Naive thymus-derived CD8-positive, alpha-beta T cell (primary cell): ENCODE measurements at places on chromosomes 1 and 21. TPM values are rescaled to one million over a fixed set of nuclear protein-coding genes. Genes with fewer than 3 reads are reported as not detected.

Gene CYP4Z1
- not detected for polyA plus RNA-seq

- DNase-seq, result no peak
- H3K4me3 ChIP-seq, result no peak overlapping the region
- H3K4me1 ChIP-seq, result peaks cover 27% of the 10 kb centered on the region
- no peaks in the 10 kb centered on the region for H3K27me3 ChIP-seq
Observed at GRCh38 chr1:12591267-12591938, 26.6 kb downstream of the DHRS3 start.

- H3K4me1 ChIP-seq, result peaks cover 2% of the 10 kb centered on the region
- H3K27me3 ChIP-seq, result peaks cover 12% of the 10 kb centered on the region
- no peaks in the 10 kb centered on the region for H3K36me3 ChIP-seq
- no peak overlapping the region for H3K27ac ChIP-seq
Observed at GRCh38 chr1:41485605-41486004, 1.1 kb upstream of the EDN2 start.

- H3K27ac ChIP-seq, result no peak overlapping the region
- H3K27me3 ChIP-seq, result no peaks in the 10 kb centered on the region
- no peaks in the 10 kb centered on the region for H3K4me1 ChIP-seq
- no peaks in the 10 kb centered on the region for H3K36me3 ChIP-seq
- H3K4me3 ChIP-seq, result no peak overlapping the region
Observed at GRCh38 chr1:184810735-184811343, 56.2 kb upstream of the EDEM3 start.

GRCh38 chr1:62068416-62068843, 126.2 kb upstream of the L1TD1 start:
- H3K4me1 ChIP-seq, result no peaks in the 10 kb centered on the region
- DNase-seq, result no peak
- no peak overlapping the region for H3K27ac ChIP-seq
- H3K4me3 ChIP-seq, result no peak overlapping the region
- H3K36me3 ChIP-seq, result peaks cover 33% of the 10 kb centered on the region

Gene RER1
- 146 TPM for polyA plus RNA-seq

Gene LIPI
- polyA plus RNA-seq, result not detected

- no peak for DNase-seq
- peaks cover 8% of the 10 kb centered on the region for H3K27me3 ChIP-seq
- no peak overlapping the region for H3K4me3 ChIP-seq
- peaks cover 2% of the 10 kb centered on the region for H3K4me1 ChIP-seq
- H3K27ac ChIP-seq, result no peak overlapping the region
- H3K36me3 ChIP-seq, result peaks cover 2% of the 10 kb centered on the region
Observed at GRCh38 chr21:43834146-43834905, 30.7 kb upstream of the AGPAT3 start.

- no peak overlapping the region for H3K4me3 ChIP-seq
- peaks cover 3% of the 10 kb centered on the region for H3K36me3 ChIP-seq
- no peaks in the 10 kb centered on the region for H3K4me1 ChIP-seq
- no peak overlapping the region for H3K27ac ChIP-seq
Observed at GRCh38 chr1:35854989-35855700, 27.9 kb upstream of the AGO1 start.

Gene TMEM183A
- polyA plus RNA-seq, result 53.6 TPM

GRCh38 chr1:196608390-196609369, at the start of gene KCNT2:
KCNT2 (minus strand) TSS chr1:196608440; CDS start chr1:196608309, 131 bp downstream.
- no peak within 1 kb of the TSS for H3K27ac ChIP-seq
- H3K36me3 ChIP-seq, result no peaks in the 10 kb centered on the region
- H3K4me1 ChIP-seq, result peaks cover 8% of the 10 kb centered on the region
- DNase-seq, result no peak

DNA sequence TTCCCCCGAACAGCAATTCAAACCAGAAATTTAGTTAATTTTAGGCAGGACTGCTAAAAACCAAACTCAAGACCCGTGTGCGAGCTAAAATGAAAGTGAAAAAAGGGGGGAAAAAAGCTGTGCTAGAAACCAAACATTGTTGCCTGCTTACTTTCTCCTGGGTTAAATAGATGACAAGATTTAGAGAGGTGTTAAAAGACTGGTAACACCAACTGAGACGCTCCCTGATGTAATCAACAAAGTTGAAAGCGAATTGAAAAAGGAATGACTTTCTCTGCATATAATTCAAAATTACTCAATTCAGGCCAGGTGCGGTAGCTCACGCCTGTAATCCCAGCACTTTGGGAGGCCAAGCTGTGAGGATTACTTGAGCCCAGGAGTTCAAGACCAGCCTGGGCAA, 6.8 kb downstream of the CDCA8 start:
- no peak overlapping the region for H3K4me3 ChIP-seq
- no peaks in the 10 kb centered on the region for H3K4me1 ChIP-seq
- no peaks in the 10 kb centered on the region for H3K27me3 ChIP-seq
- no peaks in the 10 kb centered on the region for H3K36me3 ChIP-seq
- no peak overlapping the region for H3K27ac ChIP-seq

Gene BRINP3
- not detected for polyA plus RNA-seq

Gene GPR89B
- polyA plus RNA-seq, result 12.6 TPM

Gene ARL8A
- polyA plus RNA-seq, result 6.4 TPM

- no peak overlapping the region for H3K27ac ChIP-seq
- no peak overlapping the region for H3K4me3 ChIP-seq
- H3K4me1 ChIP-seq, result peaks cover 4% of the 10 kb centered on the region
- DNase-seq, result no peak
- H3K36me3 ChIP-seq, result no peaks in the 10 kb centered on the region
Observed at GRCh38 chr1:151920149-151920548, 10.8 kb upstream of the THEM4 start.

GRCh38 chr1:17117451-17118265, 1.6 kb downstream of the PADI2 start:
- H3K4me3 ChIP-seq, result no peak overlapping the region
- H3K36me3 ChIP-seq, result no peaks in the 10 kb centered on the region

Gene MCOLN3
- polyA plus RNA-seq, result not detected

Gene COL16A1
- not detected for polyA plus RNA-seq
